Thoracic aorta (tissue), 2 donors: ENCODE measurements at places on chromosomes 2 and 18.

DNA sequence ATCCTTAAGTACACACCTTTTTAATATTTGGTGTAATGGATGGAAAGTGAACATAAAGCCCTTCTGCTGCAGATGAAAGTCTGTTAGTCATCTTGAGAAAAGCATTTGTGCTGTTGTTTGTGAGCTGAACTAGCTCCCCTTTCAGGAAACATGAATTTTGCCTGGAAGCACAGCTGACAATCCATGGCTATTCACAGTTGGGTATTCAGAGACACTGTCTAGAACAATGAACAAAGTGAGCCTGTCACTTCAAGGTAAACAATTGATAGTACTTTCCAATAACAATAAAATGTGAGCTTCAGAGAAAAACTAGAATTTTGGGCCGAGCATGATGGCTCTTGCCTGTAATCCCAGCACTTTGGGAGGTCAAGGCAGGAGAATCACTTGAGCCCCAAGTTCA is 6.8 kb upstream of the EFHD1 start:
- no peak for DNase-seq

DNA sequence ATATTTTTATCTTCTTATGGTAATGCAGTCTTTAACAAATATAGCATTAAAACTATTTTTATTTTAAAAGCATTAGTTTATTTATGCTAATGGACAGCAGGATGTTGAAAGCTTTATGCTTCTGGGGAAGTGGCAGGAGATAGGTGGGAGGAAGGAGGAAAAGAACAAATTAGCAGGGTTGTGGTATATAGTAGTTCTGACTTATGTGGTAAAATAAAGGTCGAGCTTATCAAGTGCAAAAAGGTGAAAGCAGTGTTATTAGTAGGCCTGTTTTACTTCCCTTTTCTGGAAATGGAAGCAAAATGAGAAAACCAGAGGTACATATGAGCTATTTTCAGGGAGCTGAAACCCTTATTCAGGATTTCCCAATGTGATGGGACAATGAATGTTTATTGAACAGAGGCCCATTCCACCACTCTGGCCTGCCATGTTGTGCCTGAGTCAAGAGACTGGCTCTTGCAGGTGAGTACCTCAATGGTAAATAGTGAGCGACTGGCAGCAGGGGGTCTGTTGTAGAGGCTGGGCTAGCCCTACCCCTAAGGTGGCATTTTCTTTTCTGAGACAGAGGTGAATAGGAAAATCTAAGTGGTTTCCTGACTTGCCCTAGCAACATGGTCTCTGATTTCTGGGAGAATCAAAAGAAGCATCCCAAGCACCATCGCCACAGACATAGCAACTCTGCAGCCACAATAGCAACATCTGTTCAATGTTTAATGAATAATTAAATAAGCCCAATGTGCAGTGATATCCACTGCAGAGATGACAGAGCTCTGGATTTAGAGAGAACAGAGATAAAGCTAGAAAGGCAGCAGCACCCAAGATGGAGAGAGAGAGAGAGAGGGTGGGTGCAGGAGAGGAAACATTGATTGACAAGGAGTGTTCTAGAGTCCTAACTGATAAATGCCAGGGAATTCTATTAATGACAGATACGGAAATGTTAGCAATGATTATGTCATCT is 119.7 kb downstream of the UPP2 start:
- DNase-seq = no peak

DNA sequence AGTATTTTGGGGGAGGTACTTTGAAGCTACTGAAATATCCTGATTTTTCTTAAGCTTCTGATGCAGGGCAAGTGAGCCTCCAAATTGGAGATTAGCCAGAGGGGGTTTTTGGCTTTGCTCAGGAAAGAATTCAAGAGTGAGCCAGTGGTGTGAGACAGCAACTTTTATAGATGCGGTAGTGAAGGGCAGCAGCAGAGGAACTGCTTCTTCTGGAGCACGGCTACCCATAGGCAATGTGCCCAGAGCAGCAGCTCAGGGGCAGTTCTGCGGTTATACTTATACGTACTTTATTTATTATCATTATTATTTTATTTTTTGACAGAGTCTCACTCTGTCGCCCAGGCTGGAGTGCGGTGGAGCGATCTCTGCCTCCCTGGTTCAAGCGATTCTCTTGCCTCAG is 19.8 kb upstream of the NT5DC4 start:
- no peak for DNase-seq

DNA sequence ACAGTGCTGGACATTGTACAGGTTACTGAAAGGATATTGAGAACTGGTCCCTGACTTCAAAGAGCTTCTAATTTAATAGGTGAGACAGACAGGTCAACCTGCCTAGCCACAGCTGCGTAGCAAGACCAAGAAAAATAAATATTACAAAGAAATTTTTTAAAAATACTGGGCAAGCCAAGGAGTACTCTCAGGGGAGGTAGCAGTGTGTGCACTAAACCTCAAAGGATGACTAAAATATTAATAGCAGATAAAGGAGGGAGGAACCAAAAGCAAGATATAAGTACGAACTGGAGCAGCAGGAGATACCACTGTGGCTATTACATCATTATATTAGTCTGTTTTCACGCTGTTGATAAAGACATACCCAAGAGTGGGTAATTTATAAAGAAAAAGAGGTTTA is 14.9 kb downstream of the SCG2 start:
- no peak for DNase-seq

DNA sequence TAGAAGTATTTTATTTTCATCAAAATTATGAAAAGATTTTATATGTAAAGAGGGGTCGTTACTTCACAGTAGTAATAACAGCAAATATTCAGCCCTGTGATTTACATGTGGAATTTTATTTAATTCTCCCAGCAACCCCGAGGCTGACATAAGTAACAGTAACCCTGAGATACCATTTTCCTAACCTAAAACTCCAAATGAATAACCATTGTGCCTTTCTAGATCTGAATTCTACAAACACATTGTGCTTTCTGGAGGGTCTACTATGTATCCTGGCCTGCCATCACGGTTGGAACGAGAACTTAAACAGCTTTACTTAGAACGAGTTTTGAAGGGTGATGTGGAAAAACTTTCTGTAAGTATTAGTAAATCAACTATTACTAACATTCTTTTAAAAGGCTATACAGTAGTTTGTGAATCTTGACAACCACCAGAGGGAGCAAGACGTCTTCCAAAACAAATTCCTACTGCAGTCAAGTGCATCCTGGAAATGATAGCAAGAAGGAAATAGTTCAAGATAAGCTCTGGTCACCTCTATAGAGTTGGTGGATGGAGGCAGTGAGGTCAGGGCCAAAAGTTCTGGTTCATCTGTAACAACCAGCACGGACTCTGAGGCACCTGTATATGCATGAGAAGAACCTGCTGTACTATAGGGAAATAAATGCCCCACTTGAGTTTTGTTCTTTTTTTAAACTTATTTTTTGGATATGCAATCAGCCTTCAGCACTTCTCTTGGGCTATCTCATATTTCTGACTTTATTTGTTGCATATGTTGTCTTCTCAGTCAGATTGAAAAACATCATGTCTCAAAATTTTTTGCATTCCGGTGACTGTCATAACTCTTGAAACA is 37.4 kb downstream of the ACTR2 start:
- DNase-seq = no peak
